ENCODE measurements at places on chromosomes 6 and 20.

- DNase-seq = no peak
Observed at GRCh38 chr20:5002077-5002413, 735 bp upstream of the SLC23A2 start.

GRCh38 chr20:25033924-25034300 lies 24.0 kb downstream of the ACSS1 start:
- no peak for DNase-seq

GRCh38 chr6:51502996-51503395 lies 584.4 kb downstream of the PKHD1 start:
- DNase-seq = no peak

GRCh38 chr6:152167641-152168603 lies 360.4 kb downstream of the ESR1 start:
- DNase-seq = no peak

- peak; percentile 66 for DNase-seq
Observed at GRCh38 chr20:17680836-17681725, 961 bp downstream of the RRBP1 start.

GRCh38 chr6:5580736-5581581 lies 319.6 kb downstream of the FARS2 start:
- no peak for DNase-seq

DNA sequence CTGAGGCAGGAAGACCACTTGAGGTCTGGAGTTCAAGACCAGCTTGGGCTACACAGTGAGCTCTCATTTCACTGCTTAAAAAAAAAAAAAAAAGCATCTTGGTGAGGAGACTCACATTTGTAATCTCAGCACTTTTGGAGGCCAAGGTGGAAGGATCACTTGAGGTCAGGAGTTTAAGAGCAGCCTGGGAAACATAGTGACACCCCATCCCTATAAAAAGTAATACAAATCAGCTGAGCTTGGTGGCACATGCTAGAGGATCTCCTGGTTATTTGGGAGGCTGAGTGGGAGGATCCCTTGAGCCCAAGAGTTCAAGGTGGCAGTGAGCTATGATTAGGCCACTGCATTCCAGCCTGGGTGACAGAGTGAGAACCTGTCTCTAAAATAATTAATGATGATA lies 29.4 kb upstream of the SYNCRIP start:
- no peak for DNase-seq

DNA sequence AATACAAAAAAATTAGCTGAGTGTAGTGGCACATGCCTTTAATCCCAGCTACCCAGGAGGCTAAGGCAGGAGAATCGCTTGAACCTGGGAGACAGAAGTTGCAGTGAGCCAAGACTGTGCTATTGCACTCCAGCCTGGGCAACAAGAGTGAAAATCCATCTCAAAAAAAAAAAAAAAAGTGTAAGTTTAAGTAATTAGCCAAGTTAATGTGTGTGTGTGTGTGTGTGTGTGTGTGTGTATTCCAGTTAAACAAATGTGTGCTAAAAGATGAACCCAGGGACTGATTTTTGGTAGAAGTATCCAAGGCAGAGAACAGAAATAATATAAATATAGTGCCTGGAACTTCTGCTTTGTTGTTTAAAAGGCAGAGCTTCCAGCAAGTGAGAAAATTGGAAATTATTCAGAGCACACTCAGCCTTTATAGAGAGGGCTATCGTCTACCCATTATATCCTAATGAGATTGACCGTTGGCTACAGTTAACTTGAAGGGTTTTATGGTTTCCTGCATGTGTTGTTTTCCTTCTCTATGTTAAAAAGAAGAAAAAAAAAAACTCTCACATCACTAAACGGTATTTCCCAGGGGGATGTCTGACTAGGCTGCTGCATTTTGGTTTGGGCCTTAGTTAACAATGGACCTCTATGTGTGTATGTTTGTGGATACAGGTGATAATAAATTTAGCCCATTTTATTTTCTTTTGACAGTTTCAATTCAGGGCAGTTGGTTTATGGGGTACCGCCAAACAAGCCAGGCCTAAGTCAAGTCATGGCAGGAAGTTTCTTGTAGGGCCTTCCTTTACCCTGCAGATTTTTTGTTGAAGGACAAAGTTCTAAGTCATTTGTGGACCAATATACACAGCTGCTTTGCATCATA lies 9.8 kb downstream of the SOX4 start:
- DNase-seq = no peak
